ENCODE measurements at places on chromosomes 2 and 18. TPM values are rescaled to one million over a fixed set of nuclear protein-coding genes. Genes with fewer than 3 reads are reported as not detected.

DNA sequence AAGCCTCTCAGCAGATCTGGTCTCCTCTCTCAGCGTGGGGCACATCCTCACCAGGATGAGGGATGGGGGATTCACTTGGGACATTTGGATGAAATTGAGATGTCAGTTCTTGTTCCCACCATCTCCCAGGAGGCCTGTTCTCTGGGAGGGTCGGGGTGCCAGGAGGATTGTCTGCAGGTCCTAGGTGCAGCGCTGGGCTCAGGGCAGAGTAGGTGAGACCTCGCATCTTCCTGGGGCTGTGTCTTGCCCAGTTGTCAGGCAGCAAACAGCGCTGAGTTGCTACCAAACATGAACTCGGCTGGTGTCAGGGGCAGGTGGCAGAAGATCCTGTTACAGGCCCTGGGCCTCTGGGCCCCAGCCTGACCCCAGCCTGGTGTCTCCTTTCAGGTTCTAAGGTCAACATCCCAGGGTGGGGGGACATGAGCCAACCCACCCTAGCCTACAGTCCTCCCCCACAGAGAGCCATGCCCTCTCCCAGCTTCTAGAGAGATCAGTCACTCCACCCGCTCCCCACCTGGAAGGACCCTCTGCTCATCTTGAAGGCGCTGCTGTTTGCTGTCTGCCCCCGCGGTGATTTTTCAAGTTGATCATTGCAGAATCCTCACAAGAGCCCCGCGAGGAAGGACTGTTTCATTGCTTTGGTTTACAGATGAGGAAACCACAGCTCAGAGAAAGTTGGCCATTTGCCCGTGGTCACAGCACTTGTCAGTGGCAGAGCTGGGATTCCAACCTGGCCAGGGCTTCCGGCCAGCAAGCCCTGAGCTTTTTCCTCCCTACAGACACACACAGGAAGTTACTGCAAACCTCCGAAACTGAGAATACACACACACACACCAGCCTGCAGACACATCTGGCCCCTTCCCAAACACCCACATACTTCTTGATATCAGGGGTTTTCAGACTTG lies 83.9 kb downstream of the STPG4 start:
- peak; percentile 75 for DNase-seq

INPP4A gene
- 13.9 TPM for total RNA-seq

MATN3 gene
- total RNA-seq: 0.58 TPM

DNA sequence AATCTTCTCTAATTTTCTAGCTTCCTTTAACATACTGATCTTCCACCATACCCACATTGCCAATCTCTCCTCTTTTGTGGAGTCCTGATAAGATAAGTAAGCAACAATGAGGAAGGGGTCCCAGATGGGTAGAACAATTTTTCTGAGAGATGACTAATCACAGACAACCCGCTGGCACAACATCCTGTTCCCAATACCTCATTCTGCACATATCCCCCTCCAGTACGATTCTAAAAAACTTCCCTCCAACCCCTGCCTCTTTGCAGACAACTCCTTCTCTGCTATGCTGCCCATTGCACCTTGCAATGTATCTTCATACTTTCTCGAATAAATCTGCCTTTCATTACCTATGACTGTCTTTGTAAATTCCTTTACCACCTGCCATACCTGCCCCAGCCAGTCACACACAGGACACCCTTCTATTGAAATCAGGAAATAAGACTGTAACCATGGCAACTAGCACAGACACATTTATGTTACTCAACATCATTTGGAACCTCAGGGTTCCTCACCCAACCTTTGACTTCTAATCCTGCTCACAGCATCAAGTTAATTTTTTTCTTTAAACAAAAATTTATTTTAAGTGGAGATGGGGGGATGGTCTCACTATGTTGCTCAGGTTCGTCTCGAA lies 7.4 kb upstream of the EXOC6B start:
- DNase-seq: no peak

CHN1 gene
- 50.9 TPM for total RNA-seq

DNA sequence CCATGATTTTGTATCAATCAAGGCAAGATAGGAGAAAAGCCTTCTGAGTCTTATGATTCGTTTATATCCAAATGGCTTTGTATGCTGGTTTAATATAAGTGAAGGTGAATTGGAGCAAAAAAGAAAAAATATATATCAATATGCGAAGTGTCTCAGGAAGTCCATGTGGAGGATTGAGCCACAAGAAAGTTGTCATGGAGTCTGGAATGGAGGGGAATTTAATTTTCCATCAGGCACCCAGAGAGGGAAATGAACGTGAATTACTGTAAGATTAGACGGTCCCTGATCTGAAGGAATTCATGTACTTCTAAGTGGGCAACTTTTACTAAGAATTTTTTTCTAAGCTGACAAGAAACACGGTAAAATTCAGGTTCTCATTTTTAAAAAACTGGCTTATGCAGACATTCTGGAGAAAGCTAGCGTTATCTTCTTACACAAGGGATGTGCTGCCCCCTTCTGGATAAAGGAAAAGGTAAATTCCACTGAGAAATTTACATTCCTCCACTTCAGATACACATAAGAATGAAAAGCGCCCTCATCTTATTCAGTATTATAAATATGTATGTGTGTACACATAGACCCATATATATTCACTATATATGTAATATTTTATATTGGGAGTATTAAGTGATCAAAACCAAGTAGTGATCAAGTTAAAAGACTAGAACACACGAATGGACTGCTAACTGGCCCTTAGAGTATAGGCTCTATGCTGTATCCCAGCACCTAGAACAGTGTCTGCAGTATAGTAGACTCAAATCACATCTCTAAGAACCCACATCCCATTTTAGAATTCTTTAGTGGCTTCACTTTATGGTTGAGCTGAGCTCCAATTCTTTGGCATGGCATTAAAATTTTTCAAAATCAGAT lies 289.0 kb upstream of the TFPI start:
- DNase-seq: no peak

- no peak for DNase-seq
Measured at GRCh38 chr2:71535526-71535925, 82.2 kb downstream of the DYSF start.

ARHGAP25 gene
- 0.29 TPM for total RNA-seq

- DNase-seq: peak; percentile 88
Measured at GRCh38 chr18:21179590-21180220, 62.3 kb upstream of the GREB1L start.

DNA sequence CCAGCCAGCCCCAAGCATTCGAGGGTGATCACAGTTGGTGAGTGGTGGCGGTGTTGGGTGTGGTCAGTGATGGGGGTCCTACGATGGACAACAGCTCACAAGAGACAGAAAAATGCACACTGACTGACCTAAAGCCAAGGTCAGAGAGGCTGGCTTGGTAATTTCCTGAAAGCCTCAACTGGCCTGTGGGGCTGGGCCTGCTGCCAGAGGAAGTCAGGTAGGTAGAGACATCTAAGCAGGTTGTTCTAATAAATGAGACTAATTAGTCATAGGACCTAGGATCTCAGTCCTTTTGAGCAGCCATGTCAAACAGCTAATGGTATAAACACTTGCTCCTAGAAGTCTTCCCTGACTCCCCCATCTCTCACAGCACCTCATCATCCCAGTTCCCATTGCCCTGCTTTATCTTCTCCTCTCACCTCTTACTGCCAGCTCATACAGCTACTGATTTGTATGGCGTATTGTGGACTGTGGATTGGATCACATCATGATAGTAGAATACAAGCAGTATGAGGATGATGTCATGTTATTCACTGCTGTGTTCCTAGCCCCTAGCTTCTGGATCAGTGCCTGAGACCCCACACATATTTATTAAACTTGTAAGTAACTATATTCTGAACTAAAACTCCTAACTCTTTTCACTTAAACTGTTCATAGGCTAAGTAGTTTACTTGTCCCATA lies 262.9 kb upstream of the KLHL29 start:
- no peak for DNase-seq

DNA sequence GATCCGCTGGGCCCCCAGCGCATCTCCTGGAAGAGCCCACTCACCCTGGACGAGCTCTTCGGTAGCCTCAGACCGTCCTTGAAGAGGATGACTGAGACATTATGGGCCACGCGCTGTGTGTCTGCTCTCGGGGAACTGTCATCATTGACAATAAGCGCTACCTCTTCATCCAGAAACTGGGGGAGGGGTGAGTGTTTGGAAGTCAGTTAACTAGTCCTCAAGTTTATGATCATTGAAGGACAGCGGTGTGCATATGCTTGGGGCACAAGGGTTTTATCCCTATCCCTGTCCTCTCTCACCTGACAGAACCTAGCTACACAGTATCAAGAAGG lies 586 bp downstream of the STK16 start:
- no peak for DNase-seq

PDE11A gene
- 0.55 TPM for total RNA-seq

DNA sequence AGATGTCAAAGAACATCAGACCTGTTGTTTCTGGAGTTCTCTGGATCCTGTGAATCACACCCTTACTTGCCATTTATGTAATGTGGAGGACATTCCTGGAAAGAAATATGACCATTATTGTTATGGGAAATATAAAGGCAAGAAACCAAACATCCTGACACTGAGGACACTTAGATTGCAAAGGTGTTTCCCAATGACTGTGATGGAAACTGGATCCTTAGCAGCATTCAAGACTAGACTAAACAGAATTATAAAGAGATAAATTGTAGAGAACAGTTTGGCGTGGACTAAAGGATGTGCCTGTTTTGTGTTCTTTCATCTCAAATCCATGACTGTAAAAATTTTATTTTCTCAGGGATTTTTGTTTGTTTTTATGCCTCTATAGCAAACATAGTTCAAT lies 347.7 kb upstream of the SLC14A2 start:
- DNase-seq: no peak

- DNase-seq: no peak
Measured at GRCh38 chr2:96957244-96957643, 29.1 kb downstream of the FAM178B start.

DNA sequence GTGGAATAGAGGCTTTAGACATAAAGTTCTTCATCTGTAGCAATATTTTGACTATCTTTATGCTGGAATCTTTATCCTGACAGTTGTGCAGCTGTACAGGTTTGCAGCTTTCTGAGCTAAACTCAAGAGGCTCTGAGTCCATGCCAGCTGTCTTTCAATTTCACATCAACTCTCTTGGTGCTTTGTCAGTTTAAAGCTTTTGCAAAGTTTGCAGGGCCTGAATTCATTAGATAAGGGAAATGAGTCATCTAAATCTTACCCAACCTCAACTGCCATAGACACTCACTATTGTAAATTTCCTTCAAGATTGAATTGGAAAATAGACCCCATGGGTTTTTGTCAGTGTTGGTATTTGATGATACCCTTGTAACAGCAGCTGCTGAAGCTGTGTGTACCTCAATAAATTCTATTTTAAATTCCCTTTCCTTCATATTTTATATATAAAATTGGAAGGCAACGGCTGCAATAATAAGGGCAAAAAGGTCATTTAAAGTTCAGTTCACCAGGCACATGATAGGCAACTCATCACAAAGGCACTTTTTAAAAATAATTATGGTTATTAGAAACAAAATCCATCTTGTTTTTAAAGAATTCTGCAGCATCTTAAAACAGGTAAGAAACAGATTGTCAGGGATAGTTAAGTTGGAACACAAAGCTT lies 169.9 kb upstream of the SLC39A10 start:
- no peak for DNase-seq

GRCh38 chr2:31002537-31003150 lies 135.6 kb downstream of the GALNT14 start:
- no peak for DNase-seq

GRCh38 chr2:216774180-216774579 lies 78.8 kb upstream of the IGFBP5 start:
- no peak for DNase-seq
